ENCODE measurements at places on chromosomes 7 and 10.

- DNase-seq = no peak
Measured at GRCh38 chr7:66247380-66248078, 42.4 kb downstream of the TPST1 start.

DNA sequence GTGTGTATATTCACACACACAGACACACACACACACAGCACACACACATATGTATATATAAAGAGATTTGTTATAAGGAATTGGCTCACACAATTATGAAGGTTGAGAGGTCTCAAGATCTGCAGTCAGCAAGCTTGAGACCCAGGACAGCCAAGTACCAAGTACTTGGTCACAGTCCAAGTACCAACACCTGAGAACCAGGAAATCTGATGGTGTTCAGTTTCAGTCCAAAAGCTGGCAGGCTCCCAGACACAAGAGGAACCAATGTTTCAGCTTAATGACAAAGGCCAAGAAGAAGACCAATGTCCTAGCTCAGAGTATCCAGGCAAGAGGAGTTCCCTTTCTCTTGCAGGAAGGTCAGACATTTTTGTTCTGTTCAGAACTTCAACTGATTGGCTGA is 780.2 kb downstream of the MAGI2 start:
- DNase-seq = no peak

- DNase-seq = no peak
Measured at GRCh38 chr10:80278480-80278879, 11.0 kb downstream of the MAT1A start.

DNA sequence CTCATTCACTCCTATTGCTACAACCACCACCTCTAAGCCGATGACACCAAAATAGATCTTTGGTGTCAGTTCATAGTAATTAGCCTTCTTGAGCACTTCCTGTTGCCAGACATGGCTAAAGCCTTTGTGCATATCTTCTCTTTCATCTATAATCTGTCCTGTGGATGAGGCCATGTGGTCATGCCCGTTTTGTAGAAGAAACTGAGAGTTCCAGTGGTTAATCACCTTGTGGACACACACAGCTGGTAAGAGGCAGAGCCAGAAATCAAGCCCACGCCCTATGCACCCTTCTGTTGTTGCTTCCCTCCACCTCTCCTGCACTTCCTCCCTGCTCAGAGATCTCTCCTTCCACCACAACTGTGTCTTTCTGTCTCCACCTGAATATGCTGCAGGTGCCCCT is 285.1 kb upstream of the PFKP start:
- DNase-seq = no peak

DNA sequence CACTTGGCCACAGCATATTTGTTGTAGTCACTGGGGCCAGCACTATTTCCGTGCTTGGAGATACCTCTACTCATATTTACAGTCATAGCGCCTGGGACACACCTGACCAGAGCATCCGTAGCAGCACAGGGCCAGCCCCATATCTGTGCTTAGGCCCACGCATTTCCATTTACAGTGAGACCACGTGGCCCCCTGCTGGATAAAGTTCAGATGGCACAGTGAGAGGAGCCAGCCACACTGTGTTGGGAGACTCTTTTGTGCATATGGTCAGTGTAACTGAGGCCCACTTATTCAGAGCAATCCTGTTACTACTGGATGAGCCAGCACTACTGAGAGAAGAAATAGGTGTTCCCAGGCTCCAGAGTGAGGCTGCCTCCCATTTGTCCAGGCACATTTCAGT is 455.3 kb downstream of the REEP3 start:
- peak; percentile 35 for DNase-seq

- no peak for DNase-seq
Measured at GRCh38 chr7:149423449-149424110, 37.3 kb downstream of the ZNF777 start.

DNA sequence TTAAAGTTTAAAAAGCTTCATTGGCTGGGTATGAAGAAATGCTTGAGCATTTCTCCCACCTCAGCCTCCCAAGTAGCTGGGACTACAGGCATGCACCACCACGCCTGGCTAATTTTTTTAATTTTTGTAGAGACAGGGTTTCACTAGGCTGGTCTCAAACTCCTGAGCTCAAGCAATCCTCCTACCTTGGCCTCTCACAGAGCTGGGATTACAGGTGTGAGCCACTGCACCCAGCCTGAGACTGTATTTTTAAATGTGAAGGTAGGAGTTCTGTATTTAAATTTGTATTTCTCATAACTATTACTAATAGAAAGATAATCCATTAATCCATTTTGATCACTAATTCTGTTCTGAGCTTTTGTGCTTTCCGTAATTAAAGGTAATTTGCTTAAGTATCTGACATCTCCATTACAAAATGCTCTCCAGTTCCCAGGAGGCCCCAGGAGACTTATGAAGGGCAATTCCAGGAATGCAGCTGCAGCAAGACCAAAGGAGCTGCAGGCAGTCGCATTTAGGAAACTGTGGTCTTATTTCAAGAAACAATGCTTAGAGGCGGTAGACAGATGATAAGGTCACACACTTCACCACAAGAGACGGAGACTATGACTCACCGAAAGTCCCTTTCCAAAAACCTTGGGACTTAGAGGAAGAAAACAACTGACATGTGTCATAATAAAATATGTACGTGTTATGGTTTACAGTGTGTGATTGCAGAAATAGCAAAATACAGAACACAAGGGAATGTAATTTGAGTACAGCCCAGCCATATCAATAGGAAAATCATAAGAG is 23.3 kb downstream of the YAE1 start:
- DNase-seq = no peak

DNA sequence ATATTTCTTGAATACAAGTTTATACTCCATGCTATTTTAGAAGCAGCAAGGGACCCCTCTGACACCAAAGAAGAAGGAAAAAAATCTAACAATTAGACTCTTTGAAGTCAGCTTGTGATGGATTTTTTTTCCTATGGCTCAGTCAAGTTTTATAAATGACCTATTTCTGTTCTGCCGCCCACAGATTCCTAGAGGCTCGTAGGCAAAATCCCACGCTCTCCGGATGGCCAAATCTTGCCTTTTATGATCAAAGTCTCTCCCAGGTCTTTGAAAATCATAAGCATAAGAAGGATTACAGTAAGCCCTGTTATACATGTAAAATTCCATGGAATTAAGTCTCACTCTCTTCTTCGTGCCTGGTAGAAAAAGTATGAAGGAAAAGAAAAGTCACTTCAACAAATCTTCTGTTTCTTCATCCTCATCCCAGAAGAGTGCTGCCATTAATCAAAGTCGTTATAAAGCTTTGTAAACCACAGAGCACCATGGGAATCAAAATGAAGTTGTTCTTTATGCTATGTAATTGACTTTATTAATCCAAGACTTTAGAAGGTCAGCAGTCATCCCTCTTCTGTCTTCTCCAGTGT is 33.1 kb downstream of the ASB13 start:
- DNase-seq = no peak

DNA sequence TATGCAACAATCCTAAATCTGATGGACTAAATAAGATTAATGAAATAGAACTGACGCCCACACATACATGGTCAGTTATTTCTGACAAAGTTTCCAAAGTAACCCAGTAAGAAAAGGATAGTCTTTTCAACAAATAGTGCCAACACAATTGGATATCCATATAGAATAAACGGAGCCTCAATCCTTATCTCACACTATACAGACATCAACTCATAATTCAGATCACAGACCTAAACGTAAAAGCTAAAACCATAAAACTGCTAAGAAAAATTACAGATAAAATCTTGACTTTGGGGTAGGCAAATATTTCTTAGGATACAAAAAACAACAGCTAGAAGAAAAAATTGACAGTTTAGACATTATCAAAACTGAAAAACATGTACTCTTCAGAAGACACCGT is 8.5 kb downstream of the CACUL1 start:
- no peak for DNase-seq

- no peak for DNase-seq
Measured at GRCh38 chr7:144622745-144623144, 213.1 kb downstream of the TPK1 start.

DNA sequence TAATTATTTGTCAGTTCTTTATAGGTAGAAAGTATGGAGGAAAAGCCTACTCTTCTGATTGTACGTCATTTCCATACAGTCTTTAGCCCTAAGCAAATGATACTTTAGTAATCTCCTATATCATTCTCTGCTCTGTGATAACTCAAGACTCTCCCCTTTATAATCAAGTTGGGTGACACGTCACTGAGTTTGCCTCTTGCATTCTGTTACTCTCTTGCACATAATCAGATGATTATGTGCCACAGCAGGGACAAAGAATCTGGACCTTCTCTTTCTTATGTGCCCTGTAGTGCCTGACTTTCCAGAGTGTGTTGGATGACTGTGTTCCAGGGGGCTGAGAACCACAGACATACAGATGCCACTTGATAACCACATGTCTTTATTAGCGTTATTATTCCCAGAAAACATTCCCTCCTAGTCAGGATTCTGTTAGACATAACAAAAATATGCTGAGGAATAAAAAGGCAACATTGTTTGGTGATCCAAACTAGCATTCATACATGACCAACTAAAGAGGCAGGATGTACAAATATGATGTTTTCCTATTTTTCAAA is 116.4 kb upstream of the HGF start:
- no peak for DNase-seq

DNA sequence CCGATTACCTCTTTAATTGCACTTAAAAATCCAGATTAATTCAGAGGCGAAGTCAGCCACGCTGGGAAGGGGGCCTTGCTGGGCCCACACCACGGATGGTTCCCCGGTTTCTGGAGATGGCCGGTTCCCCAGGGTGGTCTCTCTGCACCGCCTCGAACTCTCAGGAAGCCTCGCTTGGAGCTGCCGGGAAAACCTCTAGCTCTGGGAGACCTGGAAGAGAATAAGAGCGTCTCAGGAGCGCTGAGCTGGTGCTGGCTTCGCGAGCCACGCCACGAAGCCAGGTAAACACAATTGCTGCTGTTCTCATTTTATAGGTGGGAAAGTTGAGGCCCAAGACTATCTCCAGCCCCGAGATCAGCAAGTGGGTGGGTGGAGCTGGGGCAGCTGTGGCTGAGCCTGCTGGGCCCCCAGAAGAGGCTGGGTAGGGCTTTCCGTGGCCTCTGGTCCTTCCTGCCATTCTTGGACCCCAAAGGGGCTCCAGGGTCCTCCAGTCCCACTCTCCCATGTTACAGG is 110.4 kb downstream of the MICALL2 start:
- no peak for DNase-seq

- DNase-seq = no peak
Measured at GRCh38 chr7:4760952-4761351, 14.5 kb upstream of the AP5Z1 start.

DNA sequence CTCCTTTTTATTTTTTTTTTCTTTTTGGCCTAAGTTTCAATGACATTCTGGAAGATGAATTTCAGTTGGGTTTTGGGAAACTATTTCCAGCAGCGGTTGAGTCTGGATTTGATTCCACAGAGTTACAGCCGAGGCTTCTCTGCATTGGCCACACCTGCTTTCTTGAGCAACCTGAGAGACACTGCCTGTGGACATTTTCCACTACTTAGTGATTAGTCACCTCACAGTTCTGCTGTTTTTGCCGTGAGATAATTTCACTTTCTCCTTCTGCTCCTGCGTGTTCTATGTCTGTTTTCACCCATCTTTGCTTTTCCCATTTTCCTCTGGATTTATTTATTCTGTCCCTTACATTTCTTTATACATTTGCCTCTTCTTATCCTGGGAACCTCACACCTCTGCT is 243.0 kb downstream of the BICC1 start:
- no peak for DNase-seq

DNA sequence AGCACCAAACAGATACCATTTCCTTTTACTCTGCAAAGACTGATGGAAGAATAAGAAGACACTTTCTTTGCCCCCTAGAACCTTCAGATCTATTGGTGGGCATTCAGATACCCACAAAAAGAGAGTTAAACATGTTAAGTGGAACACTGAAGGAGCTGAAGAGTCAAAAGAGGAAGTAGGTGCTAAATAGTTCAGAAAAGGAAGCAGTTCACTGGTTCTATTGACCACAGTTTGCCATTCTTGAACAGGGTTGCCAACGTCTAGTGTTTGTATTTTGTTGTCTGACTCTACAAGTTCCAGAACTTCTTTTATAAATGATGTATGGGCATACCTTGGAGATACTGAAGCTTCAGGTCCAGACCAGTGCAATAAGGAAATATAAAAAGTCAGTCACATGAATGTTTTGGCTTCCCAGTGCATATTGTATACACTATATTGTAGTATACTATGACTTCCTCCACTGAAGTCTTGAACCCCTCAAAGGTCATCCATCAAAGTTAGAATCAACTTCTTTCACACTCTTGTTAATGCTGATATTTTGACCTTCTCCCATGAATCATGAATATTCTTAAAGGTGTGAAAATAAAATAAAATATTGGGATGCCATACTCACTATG is 47.5 kb upstream of the AGR3 start:
- peak; percentile 67 for DNase-seq

Measured in B cell (primary cell).